Activated T-cell treated with anti-CD3 and anti-CD28 coated beads for 4 hours (primary cell): ENCODE measurements at places on chromosomes 7 and 10.

GRCh38 chr10:2927958-2928840 lies 139.1 kb upstream of the PFKP start:
- DNase-seq: peak; percentile 34

DNA sequence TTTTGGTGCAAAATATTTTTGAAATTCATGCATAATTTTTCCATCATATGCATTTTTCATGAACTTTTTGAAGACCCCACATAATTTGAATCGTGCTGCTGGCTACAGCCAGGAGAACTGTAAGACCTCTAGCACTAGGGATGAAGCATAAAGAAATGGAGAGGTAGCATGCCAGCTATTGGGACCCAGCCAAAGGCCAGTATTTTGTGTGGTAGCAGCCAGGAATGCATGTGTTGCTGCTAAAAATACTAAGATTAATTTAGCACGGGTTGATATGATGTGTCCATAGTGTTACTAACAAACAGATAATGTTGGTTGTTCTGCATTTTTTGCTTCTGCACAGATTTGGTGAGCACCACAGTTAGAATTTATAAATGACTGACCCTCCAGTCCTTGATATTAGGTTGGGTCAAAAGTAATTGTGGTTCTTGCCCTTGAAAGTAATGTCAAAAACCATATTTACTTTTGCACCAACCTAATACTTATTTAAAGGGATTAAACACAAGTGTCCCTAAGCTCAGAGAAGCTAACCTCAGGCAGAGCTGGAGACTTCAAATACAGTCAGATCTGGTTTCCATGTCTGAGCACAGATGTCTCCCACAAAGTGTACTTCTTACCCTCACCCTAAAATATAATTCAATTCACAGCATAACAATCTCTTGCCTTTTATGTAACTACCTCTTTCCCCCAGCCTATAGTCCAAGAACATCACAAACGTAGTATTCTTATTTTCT lies 54.1 kb upstream of the NPSR1 start:
- DNase-seq: no peak

GRCh38 chr7:96203786-96204185 lies 118.1 kb downstream of the SLC25A13 start:
- no peak for DNase-seq

- no peak for DNase-seq
These were observed 455.5 kb downstream of the CCSER2 start for GRCh38 chr10:84783909-84784308.

GRCh38 chr10:85848756-85849155 lies 517.8 kb downstream of the GRID1 start:
- DNase-seq: no peak

DNA sequence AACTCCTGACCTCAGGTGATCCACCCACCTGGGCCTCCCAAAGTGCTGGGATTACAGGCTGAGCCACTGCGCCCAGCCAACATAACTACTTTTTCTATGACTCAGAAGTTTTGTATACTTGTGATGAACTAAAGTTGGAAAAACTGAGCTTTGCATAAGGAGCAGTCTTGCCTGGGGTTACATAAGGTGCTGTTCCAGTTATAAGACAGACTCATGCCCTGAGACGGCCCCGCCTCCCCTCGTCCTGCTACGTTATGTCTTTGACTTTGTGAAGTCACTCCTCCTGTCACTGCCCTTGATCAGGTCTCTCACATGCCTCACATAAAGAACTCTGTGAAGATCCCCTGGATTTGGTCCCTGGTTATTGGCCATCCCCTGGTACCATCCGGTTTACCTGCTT lies 40.4 kb upstream of the OPN4 start:
- DNase-seq: no peak

DNA sequence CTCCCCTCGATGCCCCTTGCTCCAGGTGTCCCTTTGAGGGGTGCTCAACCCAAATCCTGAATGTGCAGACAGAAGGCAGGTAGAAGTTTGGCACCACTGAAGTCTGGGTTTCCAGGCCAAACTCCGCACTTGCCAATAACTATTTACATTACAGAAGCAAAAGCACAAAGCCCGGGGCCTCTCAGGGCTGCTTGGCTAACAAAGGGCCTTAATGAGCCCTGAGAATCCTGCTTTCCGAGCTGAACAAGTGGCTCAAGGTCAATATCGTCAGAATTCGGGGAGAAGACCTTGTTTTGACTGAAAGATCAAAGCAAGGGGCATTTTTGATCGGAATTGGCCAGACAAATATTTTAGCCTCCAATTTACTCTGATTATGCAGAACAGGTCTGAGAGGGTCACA lies 189.9 kb downstream of the HERPUD2 start:
- no peak for DNase-seq

DNA sequence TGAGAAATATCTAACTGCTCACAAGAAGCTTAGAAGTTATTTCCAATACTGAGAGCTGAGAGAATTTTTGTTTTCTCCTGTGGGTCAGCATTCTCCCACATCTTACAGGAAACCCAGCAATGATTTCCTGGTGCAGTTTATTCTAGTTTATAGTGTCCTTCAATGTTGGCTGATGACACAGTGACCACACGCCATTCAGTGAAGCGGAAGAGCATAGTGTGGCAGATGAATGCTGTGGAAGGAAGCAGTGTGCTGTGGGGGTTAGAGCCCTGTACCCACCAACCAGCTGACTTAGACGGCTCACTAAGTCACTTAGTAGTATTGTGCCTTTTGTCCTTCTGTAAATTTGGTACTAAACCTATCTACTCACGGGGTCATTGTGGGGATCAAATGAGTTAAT lies 1.4 kb upstream of the TMEM26 start:
- DNase-seq: no peak

GRCh38 chr10:100009283-100009792 lies 409 bp downstream of the DNMBP start:
- no peak for DNase-seq

- DNase-seq: no peak
These were observed 2.7 kb upstream of the PDGFA start for GRCh38 chr7:522071-522950.

DNA sequence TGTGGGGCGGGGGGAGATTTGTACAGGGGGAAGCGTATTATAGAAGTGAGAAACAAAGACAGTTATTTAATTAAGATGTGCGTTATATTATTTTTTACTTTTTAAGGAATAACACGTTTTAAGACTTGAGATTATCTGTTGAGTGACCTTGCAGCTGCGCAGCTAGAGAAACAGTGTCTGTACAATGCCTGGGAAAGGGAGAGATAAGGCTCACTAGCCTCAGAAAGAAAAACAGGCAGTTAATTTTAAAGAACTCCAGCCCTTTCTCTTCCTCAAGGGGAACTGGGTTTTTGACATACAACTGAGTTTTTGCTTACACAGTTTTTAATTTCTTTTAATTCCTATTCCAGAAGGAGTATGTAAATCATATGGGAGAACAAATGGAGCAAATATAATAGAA lies 50.7 kb downstream of the LMBR1 start:
- no peak for DNase-seq

GRCh38 chr7:31853380-31853779 lies 166.4 kb downstream of the PPP1R17 start:
- DNase-seq: no peak

DNA sequence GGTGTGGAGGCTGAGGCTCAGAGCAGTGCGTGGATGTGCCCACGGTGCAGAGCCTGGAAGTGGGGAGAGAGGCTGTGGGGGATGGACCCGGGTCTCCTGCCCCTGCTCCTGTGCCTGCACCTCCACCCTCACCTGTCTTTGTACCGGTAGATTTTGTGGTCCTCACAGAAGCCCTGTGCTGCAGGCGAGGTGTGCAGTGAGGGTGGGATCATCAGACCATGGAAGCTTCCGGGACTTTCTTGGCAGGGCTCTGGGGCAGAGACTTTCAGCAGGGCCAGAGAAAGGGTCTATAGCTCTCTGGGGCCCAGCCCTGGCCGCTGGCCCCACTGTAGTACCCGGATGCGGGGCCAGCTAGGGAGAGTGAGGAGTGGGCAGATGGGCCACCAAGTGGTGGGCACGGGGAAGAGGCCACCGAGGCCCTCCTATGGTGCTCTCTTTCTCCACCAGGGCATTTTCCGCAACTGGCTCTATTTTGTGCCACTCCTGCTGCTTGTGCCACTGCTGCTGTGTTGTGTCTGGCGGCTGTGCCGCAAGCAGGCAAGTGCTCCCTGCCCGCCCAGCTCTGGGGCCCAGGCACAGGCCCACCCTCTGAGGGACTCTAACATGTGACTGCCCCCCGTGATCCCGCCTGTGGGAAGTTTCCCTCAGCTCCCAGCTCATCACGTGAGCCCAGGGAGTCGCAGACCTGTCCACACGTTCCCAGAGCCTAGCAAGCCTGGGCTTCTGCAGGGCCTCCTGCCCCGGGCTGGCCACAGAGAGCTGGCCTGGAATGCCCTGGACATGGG lies 22.1 kb downstream of the ANTXRL start:
- DNase-seq: no peak

GRCh38 chr7:1245524-1246050 lies 12.9 kb downstream of the UNCX start:
- no peak for DNase-seq

DNA sequence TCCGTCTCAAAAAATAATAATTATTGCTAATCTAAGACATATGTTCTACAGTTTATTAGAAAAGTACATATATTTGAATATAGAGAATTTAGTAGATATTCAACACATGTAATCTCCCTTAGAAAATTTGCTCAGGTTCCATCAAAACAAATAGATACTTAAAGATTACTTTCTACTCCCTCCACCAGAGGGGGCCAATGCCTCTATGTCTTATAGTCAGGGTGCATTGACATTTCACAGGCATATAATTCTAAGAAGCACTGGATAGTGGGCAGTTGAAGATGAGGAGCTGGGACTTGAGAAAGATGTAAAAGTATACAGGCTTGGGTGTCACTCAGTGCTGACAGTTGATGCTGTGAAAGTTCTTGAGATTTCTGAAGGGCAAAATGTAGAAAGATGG lies 301.6 kb upstream of the HPS1 start:
- DNase-seq: no peak

DNA sequence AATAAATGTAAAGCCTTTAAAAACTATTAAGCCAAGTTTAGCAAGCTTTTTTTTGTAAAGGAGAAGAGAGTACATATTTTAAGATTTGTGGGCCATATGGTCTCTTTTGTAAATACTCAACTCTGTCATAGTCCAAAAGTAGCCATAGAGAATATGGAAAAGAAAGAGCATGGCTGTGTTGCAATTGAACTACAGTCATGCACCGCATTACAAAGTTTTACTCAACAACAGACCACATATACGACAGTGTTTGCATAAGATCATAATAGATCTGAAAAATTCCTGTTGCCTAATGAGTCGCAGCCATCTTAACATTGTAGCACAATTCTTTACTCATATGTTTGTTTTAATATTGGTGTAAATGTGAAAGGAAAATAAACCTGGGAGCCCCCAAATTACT lies 440.8 kb downstream of the HTR7 start:
- no peak for DNase-seq

DNA sequence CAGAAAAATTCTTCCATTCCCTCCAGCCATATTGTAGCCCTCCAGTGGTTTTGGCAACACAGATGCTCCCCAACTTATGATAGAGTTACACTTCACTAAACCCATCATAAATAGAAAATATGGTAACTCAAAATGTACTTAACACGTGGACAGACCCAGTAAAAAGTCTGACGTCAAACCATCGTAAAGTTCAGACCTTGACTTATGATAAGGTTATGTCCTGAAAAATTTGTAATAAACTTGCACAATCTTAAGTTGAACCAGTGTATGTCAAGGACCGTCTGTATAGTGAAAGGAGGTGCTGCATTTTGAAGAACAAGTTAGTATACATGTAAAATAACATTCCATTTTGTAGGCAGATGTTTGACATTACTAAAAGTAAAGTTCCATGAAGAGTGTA lies 142.8 kb downstream of the NSUN6 start:
- DNase-seq: no peak

DNA sequence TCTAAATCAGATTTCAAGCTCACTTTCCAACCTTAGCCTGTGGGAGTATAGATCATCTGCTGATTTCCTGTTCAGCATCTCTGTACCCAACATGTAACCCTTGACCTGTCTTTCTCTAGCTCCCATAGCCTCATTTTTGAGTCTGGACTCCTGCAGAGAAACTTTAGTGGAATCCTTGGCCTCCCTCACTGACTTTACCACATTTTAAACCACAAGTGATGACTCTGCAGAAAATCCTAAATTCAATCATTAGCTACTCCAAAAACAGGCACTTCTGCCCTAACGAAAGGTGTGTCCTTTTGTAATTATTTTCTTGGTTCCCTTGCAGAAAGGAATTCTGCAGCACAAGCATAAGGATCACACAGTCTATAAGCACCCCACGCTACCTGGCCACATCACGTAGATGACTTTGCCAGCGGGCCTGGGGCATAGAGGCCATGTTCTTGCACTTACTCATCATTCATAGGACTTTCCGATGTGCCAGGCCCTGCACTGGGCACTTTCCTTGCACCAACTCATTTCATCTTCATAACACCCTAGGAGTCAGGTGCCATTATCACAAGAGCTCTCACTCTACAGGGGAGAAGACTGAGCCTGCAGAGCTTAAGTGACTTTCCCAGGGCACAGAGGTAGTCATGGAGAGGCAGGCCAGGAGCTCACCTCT lies 57.2 kb upstream of the OPALIN start:
- DNase-seq: no peak

DNA sequence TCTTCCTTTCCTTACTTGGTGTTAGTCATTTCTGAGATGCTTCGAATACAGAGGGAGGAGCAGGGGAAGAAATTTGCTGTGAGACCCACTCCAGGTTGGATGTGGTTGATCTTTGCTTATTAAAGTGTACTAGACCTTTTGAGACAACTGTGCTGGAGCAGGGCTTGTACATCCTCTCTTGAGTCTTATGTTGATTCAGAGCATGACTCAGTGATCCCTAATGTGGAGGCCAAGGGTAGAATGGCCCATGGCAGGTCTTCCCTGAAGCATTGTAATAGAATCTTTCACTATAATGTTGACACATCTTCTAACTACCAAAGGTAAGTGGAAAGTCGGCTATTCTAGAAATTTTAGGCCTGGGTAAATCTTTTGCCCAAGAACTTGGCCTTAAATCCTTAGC lies 17.0 kb upstream of the SFR1 start:
- no peak for DNase-seq

GRCh38 chr7:158976468-158976848 lies 120.1 kb downstream of the DYNC2I1 start:
- no peak for DNase-seq

DNA sequence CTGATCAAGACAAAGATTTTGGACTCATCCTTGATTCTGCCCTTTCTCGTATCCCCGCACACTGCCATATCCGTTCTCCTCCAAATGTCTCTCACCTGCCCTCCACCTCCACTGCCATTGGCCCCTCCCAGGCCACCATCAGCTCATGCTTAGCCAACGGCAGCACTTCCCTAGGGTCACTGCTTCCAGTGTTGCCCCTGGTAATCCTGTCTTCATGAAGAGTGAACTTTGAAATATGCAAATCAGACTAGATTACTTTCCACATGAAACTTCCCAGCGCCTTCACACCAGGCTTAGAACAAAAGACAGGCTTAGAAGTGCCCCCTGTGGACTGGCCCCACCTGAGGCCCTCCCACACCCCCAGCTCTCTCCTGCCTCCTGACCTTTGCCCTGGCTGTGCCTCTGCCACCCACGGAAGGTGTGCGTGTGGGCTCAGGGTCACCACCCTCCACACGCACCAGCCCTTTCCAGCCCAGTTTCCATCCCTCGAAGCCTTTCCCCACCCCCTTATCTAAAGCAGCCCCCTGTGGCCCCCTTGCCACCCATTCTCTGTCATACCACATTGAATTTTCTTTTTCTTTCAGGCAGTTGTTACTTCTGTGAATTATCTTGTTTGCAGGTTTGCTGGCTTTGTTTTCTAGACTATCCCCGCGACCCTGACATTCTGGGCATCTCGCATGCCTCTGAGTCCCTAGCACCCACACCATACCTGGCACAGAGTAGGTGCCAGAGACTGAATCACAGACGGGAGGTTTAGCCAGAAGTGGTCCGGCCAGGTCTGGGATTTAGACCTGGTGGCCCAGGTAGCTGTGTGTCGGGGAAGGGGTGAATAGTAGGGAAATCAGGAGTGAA lies 26.8 kb upstream of the C10orf53 start:
- DNase-seq: no peak
